Amygdala (tissue), 56 donors: ENCODE measurements at places on chromosomes 4 and X.

DNA sequence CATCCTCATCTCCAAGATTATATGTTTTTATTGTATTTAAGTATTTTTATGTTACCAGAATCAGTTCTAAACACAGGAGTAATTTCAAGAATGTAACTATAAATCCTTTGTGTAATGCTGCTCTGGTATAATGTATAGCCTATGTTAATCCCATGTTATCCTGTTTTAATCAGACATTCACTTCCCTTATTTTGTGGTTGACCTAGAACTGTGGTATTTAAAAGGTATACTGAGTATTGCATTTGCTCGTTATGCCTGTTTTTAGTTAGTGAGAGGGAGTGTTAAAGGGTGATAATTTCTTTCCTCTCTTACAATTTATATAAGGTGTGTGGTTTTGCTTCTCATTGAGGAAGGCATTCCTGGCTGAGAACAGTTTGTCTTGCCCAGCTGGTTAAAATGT, 26.2 kb downstream of the MTM1 start:
- no peak for DNase-seq

DNA sequence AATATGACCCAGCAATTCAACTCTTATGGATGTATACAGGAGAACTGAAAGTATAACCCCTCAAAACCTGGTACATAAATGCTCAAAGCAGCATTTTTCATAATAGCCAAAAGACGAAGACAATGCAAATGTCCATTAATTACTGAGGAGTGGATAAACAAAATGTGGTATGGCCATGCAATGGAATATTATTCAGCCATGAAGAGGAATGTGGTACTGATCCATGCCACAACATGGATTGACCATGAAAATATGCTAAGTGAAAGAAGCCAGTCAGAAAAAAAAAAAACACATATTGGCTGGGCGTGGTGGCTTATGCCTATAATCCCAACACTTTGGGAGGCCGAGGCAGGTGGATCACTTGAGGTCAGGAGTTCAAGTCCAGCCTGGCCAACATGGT, 74.5 kb upstream of the PLS3 start:
- DNase-seq = no peak

DNA sequence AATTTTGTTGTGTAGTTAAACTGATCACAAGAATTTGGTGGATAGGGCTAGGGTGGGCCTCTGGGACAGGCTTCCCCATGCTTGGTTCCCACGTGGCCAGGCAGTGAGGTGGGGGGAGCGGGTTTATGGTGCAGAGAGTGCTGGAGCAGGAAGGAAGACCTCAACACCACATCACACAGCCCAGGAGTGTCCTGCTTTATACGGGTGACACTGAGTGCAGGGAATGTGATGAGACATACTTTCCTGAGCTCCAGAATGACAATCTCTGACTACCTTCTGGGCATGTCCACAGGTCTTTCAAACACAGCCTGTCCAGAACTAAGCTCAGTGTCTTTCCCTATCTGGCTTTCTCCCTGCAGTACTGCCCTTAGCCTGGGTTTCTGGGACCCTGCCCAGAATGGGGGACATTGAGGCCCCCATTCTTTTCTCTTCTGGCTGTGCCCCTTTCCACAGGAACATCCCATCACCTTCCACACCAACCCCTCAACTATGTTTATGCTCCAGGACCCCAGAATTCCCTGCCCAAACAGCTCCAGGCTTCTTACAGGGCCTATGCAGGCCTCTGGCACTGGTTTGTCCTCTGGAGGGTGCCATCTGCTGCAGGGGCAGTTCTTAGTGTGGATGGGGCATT, 36.5 kb upstream of the RASL11B start:
- no peak for DNase-seq

- no peak for DNase-seq
These were observed 68.7 kb downstream of the SUPT20HL2 start for GRCh38 chrX:24245202-24245601.

DNA sequence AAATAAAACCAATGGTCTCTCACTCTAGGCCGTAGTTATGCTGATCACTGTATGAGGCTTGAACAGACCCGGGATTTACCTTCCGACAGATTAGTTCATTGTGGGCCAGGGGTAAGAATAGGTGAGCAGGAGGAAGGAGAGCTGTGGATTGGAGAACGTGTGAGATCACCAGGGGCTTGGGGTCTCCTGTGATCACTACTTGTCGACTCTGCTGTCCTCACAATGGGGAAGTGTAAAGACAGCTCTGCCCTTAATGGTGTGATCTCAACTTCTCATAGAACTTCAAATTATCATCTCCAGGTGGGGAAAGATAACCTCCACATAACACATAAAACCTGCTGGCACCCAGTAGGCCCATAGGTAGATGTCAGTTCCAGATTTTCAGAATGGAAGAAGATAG, 56.2 kb upstream of the RPS6KA3 start:
- no peak for DNase-seq

DNA sequence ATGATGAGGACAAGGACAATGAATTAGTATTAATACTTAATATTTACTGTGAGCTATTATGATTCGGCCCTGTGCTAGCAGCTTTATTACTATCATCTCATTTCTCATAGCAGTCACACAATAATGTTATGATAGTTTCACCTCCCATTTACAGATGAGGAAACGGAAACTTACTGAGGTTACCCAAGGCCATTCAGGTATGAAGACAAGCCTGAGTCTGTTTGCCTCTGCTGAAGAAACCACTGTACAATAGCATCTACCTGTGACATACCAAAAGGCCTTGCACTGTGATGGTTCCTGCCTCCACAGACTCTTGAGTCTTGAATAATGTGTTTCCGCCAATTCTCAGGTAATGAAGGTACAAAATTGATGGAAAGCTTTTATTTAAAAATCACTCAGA, 248.5 kb downstream of the NPFFR2 start:
- no peak for DNase-seq

DNA sequence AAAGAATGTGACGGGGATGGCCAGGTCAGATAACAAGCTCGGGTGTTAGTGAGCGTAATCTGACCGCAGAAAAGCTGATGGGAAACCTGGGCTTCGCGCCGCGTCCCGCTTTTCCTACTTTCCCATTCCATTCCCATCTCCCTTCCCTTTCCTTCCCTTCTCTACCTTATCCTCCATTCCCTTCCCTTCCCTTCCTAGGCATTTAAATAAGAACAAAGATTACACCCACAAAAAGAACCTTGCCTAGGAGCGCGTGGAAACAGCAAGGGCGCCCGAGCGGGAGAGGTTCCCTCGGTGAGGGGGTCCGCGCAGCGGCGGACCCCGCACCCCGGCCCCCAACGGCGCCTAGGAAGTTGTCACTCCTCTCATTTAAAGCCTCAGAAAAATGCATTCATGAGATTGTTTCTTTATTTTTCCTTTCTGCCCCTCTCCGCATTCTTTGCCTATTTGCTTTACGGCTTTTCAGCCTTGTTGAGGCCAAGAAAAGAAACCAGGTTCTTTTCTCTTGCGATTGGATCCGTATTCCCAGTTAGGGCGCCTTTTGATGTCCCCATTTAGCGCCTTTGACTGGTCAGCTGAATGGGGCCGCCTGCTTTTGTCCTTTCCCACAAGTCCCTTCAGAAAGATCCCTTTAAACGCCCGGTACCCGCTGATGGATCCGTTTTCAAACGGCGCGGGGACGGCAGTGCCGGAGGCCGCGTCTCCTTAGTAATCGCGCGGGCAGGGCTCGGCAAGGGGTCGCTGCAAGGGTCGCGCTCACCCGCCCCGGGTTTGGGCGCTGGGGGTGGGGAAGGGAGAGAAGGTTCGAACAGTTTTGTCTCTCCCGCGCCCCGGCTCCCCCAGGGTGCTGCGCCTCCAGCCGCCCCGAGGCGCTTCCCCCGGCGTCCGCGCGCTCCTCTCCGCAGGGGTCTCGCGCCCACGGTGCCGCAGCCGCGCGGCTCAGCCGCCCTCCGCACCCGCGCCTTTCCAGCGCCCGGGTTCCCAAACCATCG, 54.1 kb upstream of the TMEM33 start:
- DNase-seq = no peak

DNA sequence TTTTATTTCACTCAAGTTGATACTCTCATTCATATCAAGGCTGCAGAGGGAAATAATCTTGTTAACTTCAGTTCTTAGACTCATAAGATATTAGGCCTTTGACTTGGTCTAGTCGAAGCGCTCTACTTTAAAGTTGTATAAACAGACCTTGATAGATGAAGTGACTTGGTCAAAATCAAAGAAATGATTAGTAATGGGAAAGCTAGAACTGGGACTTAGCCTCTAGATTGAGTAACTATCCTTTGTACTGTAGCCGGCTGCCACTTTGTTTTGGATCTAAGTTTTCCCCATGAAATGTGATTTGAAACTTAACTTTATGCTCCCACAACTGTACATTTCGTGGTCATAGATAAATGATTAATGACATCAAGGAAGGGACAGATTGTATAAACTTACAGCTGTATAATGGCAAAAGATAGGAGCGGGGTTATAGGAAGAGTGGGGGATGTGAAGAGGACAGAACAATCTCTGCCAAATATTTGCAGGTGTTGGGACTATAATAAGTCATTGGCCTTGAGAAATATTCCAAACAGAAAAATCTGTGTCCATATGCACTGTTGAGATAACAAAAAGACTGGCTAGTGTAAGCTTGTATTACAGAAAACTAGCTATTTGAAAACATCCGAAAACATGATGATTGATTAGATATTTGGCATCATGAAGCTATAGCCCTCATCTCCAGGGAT, 17.2 kb downstream of the MID2 start:
- no peak for DNase-seq

- no peak for DNase-seq
These were observed 185.9 kb downstream of the STK32B start for GRCh38 chr4:5237086-5237660.

GRCh38 chrX:140762061-140762460, 52.5 kb downstream of the LINC00632 start:
- DNase-seq = no peak

DNA sequence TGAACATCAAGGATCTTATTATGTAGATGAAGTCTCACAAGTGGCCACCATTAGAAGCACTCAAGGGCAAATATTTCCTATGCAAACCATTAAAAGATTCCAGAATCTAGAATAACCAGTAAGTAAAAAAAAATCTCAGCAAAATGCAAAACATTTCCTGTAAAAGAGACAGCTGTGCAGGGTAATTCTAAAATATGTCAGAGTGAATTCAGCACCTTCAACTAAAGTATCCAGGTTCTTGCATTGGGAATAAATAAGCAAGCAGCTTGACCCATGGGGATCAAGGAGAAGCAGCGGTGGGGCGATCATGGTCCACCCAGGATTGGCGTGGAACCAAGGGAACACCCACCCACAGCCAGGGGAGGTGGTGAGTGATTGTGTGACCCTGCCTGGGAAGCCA, 2188.9 kb downstream of the PCDH7 start:
- DNase-seq = no peak

DNA sequence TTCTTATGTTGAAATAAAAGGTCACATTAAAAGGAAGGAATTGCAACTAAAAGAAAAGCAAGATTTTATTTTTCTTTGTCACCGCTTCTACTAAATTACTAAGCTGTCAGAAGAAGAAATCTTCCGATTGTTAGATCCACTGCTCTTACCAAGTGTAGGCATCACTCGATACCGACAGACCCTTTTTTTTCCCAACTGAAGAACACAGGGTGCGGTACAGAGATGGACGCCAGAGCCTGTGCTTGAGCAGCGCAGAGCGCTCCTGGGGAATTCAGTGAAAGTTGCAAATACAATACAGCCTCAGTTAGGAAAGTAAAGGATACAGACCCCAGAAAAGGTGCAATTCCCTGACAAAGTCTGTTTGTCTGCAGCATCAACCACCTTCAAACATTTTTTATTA, 94.9 kb upstream of the WDR17 start:
- no peak for DNase-seq

DNA sequence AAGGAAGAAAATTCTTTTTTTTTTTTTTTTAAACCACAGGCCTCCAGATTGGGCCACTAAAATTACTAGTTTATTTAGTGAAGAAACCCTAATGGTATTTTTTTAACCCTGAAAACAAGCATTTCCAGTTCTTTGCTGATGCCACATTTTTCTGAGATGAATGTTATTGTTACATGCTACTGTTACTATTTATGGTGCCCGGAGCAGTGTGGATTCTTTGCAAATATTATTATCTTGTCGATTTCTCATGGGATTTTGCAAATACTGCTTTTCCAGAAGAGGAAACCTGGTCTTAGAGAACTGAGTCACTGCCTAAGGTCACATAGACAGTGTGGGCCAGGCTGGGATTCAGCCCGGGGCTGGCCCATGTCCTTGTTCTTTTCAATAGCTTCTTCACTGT, 8.7 kb upstream of the ALAS2 start:
- no peak for DNase-seq

DNA sequence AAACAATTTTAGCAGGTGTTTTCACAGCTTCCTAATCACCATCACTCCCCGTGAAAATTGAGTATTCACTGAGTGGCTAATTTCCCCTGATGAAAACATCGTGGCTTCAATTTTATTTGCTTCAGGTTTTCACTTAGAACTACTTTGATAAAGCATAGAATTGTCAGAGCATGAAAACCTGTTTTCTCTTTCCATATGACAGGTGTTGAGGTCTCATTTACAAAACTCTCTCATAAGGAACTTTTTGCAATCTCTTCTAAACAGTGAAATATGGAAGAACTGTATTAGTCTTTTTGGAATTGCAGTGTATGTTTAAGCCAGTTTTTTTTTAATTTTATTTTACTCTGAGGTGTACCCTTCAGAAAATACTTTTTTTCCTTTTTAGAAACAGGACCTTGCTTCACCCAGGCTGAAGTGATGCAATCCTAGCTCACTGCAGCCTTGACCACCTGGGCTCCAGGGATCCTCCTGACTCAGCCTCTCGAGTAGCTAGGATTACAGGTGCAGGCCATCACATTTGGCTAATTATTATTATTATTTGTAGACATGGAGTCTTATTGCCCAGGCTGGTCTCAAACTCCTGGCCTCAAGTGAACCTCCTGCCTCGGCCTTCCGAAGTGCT, 111.2 kb upstream of the RAPGEF2 start:
- no peak for DNase-seq

GRCh38 chr4:17624821-17625220, 10.4 kb downstream of the MED28 start:
- no peak for DNase-seq

- DNase-seq = no peak
These were observed 46.3 kb downstream of the TEX13B start for GRCh38 chrX:107935664-107936433.

GRCh38 chrX:112867570-112867969, 26.9 kb upstream of the AMOT start:
- DNase-seq = no peak

- no peak for DNase-seq
These were observed 35.9 kb downstream of the HHIP start for GRCh38 chr4:144681806-144682205.

DNA sequence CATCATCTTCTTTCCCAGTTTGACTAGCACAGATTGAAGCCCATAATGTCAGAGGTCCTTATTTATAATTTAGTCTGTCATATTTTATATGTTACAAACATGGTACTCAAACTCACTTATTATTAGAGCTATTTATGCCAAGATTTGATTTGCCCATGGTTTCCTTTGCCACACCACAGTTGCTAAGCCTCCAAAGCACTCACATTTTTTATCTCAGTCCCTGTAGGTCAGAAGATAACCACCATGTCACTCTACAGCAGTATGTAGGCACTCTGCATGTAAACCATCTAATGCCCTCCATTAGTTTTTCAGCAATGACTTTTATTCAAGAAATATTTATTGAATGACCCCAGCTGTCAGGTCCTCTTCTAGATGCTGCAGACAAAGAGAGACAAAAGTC, 6.7 kb downstream of the STATH start:
- DNase-seq = no peak
